ENCODE measurements at places on chromosomes 3 and 15.
A peak's percentile ranks its signal among the peaks of the same experiment; 100 is the strongest.

DNA sequence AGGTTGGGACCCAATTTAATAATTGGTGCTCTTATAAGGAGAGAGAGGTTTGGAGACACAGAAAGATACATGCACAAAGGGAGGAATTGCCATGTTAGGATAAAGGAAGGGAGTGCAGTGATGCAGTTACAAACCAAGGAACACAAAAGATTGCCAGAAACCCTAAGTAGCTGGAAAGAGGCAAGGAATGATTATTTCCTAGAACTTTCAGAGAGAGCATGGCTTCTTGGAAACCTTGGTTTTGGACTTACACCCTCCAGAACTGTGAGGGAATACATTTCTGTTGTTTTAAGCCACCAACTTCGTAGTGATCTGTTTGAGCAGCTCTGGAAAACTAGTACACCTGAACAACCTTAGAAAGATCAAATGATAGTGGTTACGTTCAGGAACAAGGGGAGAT, 25.0 kb upstream of the MB21D2 start:
- DNase-seq: no peak

- no peak for DNase-seq
Observed at GRCh38 chr3:54123776-54124196, 1.4 kb downstream of the CACNA2D3 start.

DNA sequence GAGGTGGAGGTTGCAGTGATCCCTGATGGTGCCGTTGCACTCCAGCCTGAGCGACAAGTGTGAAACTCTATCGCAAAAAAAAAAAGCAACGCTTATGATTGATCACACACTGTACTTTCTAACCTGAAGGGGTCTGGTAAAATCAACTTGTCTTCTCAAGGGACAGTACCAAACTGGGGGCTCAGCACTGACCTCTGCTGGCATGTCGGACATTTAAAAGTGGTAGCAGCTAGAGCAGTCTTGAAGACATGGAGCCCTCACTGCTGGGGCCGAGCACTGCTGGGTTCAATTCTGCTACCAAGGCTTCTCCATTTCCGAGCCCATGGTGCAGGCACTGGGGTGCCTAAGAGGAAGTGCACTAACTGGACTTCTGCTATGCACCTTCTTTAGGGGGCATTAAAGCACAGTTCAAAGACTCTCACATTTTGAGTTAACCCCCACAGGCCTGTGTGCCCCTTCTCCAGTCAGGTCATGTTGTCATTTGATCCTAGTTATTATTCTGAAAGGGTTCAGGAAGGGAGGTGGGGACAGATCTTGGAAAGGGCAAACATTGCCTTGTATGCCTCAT, 26.4 kb upstream of the LAMP3 start:
- DNase-seq: peak; percentile 41

GRCh38 chr3:157436583-157437291, at the start of gene PTX3:
TSS of gene PTX3 (plus strand) at chr3:157436850. CDS start at chr3:157436934, 84 bp downstream.
- DNase-seq: peak; percentile 90

- no peak for DNase-seq
Observed at GRCh38 chr15:79088426-79089205, 2.0 kb downstream of the RASGRF1 start.

GRCh38 chr15:99657996-99658395, 75.2 kb downstream of the LYSMD4 start:
- no peak for DNase-seq

GRCh38 chr15:34122771-34123183, 20.9 kb downstream of the PGBD4 start:
- DNase-seq: peak; percentile 96

- DNase-seq: no peak
Observed at GRCh38 chr3:155690921-155691320, 54.0 kb downstream of the PLCH1 start.

All from ELR (cell line).